ENCODE measurements at places on chromosomes 3 and 15.

GRCh38 chr15:99434506-99435112, 131.2 kb upstream of the MEF2A start:
- DNase-seq: no peak

DNA sequence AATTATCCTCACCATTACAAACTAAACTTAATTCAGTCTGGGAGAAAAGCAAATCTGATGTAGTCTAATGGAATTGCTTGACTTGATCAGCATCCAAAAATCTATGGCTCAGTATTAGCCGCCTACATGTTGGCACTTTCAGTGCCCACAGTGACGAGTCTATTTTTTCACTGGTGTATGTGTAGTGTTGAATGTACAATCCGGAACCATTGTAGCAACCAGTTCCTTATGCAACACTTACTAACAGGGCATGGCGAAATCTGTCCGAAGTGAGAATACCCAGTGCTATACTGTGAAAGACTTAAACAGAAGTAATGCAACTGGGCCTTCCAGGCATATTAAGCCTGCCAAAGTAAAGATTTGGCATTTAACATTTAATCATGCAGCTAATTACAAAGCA, 18.6 kb downstream of the LRRN1 start:
- DNase-seq: no peak

GRCh38 chr15:78204351-78205309, 29.7 kb downstream of the ACSBG1 start:
- DNase-seq: no peak

GRCh38 chr15:56205061-56205876, 38.4 kb downstream of the RFX7 start:
- no peak for DNase-seq

- no peak for DNase-seq
Measured at GRCh38 chr3:111106993-111107661, 35.5 kb downstream of the NECTIN3 start.

- no peak for DNase-seq
Measured at GRCh38 chr3:48896936-48897335, 1.7 kb downstream of the SLC25A20 start.

DNA sequence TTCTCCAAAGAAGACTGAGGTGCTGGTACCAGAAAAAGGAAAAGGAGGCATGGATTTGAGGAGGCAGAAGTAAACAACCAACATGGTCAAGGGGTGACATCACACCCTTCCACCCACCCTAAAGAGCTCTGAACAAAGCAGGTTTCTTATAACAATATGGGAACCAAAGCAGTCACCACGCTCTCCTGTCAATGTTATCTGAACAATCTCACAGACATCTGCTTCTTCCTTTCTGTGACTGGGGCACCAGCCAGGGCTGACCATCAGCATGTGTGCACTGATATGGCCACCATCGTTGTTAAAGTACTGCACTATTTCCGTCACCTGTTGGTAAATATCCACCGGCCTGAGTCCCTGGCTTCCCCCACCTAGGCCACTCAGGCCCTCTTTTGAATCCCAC, 252.9 kb downstream of the SHQ1 start:
- DNase-seq: no peak

GRCh38 chr3:1942781-1943180, 155.9 kb upstream of the CNTN4 start:
- DNase-seq: no peak

DNA sequence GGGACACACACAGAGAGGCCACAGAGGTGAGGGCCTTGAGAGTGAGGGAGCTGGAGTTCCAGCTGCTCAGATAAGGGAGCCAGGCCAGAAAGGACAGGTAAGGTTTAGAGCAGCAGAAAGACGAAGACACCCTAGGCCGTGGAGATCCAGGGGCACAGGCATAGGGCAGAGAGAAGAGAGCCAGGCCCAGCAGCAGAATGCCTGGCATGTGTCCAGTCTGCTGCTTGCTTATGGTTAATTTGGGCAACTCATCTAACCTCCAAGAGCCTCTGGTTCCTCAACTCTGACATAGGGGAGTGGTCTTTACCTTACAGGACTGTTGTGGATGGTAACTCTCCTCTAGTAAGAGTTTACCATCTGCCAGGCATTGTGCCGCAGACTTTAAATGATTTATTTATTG, 35.9 kb downstream of the STARD5 start:
- no peak for DNase-seq

DNA sequence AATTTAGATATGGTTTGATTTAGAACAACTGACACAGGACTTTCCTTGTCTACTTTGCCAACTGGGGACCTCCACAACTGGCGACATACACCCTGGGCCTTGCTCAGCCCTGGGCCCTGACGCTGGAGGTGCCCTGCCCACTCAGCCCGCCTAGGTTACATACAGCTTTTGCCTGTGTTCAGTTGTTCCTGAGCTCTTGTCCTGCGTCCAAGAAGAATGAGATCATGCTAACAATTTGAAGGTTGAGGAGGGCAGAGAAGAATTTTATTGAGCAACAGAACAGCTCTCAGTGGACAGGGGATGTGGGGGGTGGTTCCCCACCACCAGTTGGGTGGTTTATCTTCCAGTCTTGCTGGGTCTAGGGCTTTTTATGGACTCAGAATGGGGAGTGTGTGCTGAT, 67.9 kb downstream of the IQCH start:
- no peak for DNase-seq

- no peak for DNase-seq
Measured at GRCh38 chr3:72270730-72271129, 485.8 kb upstream of the PROK2 start.

DNA sequence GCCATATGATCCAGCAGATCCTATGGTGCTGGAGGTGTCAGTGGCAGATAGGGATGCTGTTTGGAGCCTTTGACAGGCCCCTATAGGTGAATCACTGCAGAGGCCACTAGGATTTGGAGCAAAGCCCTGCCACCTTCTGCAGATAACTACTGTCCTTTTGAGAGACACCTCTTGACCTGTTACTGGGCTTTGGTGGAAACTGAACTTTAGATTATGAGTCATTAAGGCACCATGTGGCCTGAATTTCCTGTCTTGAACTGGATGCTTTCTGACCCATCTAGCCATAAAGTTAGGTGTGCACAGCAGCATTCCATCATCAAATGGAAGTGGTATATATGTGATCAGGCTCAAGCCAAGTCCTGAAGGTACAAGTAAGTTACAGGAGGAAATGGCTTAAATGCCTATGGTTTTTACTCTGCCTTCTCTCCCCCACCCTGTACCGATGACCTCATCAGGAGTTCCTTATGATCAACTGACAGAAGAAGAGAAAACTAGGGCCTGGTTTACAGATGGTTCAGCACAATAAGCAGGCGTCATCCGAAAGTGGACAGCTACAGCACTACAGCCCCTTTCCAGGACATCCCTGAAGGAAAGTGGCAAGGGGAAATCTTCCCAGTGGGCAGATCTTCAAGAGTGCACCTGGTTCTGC, 565.6 kb upstream of the AGTR1 start:
- DNase-seq: no peak

DNA sequence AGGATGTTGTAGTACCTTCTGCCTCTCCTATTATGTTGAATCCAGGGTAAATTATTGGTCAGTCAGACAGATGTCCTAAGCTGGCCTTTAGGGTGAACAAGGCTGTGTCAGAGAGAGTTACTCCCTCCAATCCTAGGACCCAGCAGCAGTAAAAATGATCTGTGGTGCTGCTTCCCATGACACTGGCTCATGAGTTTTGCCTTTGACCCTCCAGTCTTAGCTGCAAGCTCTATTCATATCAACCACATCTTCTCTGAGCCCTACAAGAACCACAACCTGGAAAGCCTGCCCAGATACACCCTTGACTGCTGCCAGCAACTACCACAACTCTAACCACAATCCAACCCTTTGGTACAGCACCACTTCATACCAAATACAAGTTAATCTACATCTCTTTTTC, 27.2 kb upstream of the PHLDB2 start:
- DNase-seq: no peak

DNA sequence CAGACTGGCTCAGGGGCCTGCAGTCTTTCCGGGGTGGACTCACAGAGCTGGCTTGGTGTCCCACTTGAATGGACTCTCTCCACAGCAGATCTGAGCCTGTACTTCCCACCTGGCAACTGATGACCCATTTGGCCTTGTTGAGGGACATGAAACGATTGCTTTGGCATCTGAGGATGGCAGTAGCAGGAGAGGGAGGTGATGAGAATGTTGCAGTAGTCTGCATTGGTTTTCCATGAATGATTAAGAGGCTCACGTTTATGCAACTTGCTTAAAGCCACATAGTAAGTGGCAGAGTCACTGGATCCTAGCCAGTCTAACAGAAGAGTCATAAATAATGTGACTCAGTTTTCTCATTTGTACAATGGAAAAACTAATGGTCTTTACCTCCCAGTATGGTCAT, 21.9 kb downstream of the IL20RB start:
- DNase-seq: no peak

DNA sequence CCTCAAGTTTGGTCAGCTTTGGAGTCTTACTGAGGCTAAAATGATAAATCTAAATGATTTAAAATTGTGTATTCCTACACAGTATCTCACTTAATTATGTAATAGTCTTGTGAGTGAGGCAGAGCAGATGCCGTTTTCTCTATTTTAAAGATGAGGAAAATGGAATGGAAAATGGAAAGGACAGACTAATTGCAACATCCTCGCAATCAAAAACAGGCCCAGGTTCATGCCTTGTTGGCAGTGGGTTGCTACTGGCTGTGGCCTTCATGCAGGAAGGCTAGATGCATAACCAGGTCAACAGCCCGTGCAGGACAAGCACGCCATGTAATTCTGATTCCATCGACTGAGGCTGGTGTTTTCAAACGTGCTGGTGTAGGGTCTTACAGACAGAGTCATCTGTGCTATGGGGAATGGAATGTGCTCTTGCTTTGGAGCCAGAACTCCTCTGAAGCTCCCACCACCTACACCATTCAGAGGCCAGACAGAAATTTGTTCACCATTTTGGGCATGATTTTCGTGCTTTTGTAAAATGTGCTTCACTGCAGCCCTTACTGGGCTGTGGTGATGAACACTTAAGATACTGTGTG, 37.9 kb downstream of the MLH1 start:
- DNase-seq: no peak

- no peak for DNase-seq
Measured at GRCh38 chr3:162022911-162023310, 526.3 kb downstream of the OTOL1 start.

DNA sequence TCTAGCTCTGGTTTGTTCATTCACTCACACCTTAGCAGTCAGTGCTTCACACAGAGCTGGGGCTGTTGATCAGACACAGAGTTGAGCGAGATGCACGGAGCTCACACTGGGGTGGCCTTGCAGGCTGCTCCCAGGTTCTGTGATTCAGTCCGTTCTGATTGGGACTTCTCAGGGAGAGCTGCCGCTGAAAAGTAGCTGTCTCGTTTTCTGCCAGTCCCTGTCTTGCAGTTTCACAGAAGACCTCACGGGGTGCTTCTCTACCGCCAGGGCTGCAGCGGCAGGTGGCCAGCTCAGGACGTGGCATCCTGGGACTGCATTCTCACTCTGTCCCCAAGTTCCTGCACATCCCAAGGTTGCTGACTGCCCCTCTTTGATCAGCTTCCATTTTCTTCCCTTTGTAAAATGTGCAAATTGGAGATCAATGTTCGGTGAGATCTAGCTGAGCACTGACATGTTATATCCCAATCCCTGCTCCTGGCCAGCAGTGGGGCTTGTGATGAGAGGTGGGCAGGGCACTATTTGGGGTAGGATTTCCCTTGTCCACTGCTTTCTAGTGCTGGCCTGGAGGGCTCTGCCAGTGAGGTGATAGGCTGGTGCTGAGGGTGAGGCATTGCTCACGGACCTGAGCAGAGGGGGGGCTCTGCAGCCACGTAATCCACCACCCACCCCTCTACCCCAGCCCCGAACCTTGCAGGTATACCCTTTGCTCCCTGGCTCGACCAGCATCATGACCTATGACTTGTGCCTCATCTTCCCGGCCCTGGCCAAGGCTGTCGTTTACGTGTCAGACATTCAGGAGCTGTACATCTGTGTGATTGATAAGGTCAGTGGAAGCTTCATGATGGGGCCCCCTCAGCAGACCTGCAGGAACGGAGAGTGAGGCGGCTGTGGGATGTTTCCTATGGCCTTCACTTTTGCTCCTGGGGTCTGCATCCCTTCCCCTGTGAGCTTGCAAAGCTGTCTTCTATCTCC, 5.3 kb upstream of the TXNRD3 start:
- DNase-seq: no peak

DNA sequence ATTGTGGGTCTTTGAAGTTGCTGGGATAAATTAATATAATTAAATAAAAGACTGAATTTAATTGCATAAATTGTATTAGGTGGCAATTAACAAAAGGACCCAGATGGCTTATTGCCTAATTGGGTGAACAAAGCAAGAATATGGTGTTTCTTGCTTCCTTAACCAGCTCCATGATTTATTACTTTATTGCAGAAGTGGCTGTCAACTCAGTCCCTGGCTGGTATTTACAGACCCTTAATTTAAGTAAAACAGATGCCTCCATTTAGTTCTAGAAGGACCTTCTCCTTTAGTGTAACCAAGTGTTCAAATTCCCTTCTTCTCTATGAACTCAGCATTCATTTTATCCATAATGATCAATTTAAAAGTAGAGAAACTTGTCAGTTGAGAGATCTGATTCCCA, 35.1 kb downstream of the DPH3 start:
- DNase-seq: no peak

DNA sequence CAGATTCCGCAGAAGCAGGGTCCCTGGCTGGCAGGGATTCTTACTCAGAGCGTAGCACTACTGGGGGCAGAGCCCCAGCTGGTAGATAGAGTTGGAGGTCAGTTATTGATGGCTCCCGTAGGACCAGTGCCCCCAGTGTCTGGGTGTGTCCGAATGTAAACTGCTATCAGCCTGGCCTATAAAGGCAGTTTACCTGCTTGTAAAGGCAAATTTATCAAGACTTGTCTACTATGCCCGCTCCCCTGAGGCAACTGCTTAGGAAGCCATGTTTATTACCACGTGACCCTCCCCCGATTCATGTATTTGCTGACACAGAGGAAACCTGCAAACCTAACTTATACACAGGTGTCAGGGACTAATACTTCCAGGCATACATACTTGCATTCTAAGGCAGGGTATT, 607 bp upstream of the PPP1R14D start:
- DNase-seq: no peak

- no peak for DNase-seq
Measured at GRCh38 chr15:36777926-36778325, 198.5 kb downstream of the CDIN1 start.

- DNase-seq: no peak
Measured at GRCh38 chr3:47359323-47359722, 21.5 kb upstream of the PTPN23 start.

DNA sequence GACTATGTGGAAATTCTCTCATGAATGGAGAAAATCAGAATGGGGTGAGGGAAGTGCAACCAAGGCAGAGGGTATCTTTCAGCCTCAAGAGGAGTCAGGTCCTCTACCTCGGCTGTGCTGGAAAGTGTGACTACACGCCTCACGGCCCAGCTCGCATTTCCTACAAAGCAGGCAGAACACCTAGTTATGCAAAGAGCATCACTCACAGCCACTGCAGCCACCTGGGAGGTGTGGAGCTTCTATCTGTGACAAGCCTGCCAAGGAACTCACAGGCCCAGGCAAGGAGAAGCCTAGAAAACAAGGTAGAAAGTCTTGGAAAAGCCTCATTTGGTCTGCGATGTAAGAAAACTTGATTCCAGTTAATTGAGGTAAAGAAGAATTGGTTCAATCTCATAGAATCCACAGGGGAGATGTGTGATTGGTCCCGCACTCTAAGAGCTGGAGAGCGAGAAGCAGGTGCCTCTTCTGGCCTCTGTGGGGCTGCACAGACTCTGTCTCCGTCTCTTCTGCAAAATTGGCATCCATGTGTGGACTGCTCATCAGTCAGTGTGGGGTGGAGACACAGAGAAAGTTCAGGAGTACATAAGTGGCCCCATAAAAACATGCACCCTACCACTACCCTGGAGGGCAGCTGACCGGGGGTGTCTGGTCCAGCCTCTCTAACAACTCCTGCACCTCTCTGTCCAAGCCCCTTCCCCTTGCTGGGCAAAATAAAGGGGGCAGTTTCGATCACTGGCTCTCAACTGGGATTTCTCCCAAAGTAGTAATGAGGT, 76.8 kb downstream of the TAMM41 start:
- no peak for DNase-seq
